Activated CD8-positive, alpha-beta T cell treated with anti-CD3 and anti-CD28 coated beads, Interleukin-2, amount 10 ng/mL, durations not matched to agents 7 days and 5 days (primary cell): ENCODE measurements at places on chromosomes 12 and 14. TPM values are rescaled to one million over a fixed set of nuclear protein-coding genes. Genes with fewer than 3 reads are reported as not detected.

Gene GALNT8
- total RNA-seq: 0.84 TPM

Gene LAG3
- total RNA-seq: 43.0 TPM

Gene DPPA3
- total RNA-seq: not detected

Gene INSM2
- total RNA-seq: not detected

Gene SSTR1
- total RNA-seq: not detected

Gene ASCL1
- total RNA-seq: not detected

Gene PAX9
- not detected for total RNA-seq
